Upper lobe of right lung (tissue), 1 donor: ENCODE measurements at places on chromosomes 6 and 20. TPM values are rescaled to one million over a fixed set of nuclear protein-coding genes. Genes with fewer than 3 reads are reported as not detected.

- no peak for DNase-seq
These were observed 4.3 kb upstream of the KCNG1 start for GRCh38 chr20:51027035-51027795.

DNA sequence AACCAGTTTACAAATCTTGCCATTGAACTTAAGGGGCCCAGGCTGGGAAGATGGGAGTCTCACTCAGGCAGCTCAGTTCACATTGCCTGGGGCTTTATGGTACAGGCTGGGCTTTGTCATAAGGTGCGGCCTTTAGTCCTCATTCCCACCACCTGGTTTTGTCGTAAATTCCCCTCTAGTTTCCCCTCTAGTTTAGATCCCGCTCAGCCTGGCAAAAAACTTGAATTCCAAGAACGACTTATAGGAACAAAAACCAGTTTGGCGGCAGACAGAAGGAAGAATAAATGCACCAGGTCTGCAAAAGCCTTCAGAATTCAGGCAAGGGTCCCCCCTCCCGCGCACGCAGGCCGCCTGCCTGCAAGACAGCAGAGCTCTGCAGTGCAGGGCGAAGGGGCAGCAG, 4.1 kb downstream of the BMP7 start:
- no peak for DNase-seq

GRCh38 chr6:144063246-144063743, 32.1 kb downstream of the SF3B5 start:
- no peak for DNase-seq

The SGK2 gene
- total RNA-seq: 1.7 TPM
